Activated CD4-positive, alpha-beta T cell treated with anti-CD3 and anti-CD28 coated beads, Interleukin-2, amount 50 U/mL, for 1 hour (primary cell): ENCODE measurements at places on chromosomes 5 and 9.

GRCh38 chr5:44389090-44389822, at the start of gene FGF10:
Gene FGF10, minus strand, starts transcription at chr5:44389420. Its CDS starts 738 bp downstream, at chr5:44388682.
- DNase-seq, result no peak

GRCh38 chr5:78899922-78900362, 85.2 kb downstream of the ARSB start:
- no peak for DNase-seq

- DNase-seq, result no peak
Observed at GRCh38 chr5:167332309-167332708, 959.1 kb upstream of the WWC1 start.

DNA sequence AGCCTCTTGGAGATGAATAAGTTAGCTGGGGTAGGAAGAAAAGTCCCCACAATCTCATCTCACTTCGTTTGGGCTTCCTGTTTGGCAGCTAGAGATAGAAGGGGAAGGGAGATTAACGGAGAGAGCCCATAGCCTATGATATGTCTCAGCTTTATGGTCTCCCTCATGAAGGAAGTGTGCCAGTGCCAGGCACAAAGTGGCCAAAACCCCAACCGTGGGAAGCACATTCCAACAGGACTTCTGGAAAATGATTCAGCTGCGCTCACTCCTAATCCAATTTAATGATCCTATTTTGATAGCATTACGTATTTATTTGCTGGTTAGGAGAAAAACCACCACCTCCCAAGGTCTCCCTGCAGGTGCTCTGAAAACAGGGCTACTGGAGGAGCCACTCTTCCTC, 303.1 kb upstream of the CLINT1 start:
- no peak for DNase-seq

DNA sequence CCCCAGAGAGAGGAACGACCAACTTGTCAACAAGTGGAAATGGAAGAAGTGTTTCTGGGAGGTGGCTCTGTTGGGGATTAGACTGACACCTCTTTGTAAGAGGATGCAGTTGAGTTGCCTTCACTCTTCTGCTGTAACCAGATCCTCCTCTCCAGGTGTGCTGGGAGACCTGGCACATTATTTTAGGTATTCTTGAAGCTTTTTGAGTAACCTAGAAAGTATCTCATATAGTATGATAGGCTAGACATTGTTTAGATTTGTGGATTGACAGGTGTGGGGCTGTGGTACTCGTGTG, 21.6 kb downstream of the SNX30 start:
- DNase-seq, result no peak

- no peak for DNase-seq
Observed at GRCh38 chr9:113621980-113622379, 158.5 kb downstream of the RGS3 start.

GRCh38 chr5:64977779-64978178, 209.0 kb downstream of the CWC27 start:
- no peak for DNase-seq

GRCh38 chr9:122058709-122059108, 34.4 kb downstream of the TTLL11 start:
- no peak for DNase-seq

DNA sequence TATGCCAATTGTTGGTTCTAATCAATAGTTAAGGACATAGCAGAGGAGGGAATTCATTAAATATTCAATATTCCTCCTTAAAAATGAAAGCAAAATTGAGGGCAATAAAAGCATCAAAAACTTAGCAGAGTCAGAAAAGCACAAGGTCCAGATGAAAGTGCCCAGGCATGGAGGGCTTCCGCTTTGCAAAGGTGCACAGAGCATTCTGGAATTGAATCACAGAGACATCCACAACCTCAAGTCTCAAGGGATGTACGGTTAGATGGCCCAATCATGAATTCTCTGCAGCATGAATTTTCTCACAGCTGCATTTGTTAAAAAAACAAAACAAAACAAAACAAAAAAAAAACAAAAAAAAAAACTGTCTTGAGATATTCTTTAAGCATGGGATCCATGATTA, 253.7 kb downstream of the SPOCK1 start:
- no peak for DNase-seq

DNA sequence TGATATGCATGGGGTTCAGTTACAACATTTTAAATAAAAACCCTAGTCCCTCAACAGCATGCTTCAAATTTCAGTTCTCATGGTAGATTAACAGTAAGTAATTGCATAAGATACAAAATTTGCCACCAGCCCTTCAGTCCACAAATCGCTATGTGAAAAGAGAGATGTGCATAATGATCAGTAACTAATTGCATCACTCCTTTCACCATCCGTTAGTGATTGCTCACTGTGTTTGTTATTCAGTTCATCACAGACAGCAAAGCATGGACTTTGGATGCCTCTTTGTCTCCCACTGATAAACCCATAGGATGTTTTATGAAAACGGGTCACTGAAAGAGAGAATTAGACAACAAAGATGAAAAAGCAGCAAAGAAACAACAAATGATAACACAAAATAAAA, 103.2 kb downstream of the MCTP1 start:
- no peak for DNase-seq

GRCh38 chr9:136222166-136222905, 17.4 kb upstream of the LHX3 start:
- DNase-seq, result no peak

GRCh38 chr9:125470767-125471580, 209.3 kb downstream of the GAPVD1 start:
- no peak for DNase-seq
